Tongue (tissue), 3 donors: ENCODE measurements at places on chromosomes 4 and X. TPM values are rescaled to one million over a fixed set of nuclear protein-coding genes. Genes with fewer than 3 reads are reported as not detected.

The MAGEE1 gene
- total RNA-seq, result 2.7 TPM

DNA sequence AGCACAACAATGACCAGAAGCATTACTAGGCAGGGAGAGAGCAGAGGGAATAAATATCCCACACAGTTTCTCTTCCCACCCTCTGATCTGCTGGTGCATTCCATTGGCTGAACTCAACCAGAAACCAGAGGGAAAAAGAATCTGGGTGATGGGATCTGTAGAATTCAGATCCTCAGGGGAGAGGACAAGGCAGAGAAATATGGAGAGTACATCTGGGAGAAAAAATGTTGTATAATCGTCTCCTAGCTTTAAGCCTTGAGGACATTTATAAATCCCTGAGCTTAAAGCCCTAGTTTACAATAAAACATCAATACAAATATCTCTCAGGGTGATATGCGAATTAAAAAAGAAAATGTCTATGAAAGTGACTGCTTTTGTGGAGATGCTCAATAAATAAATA is 368.1 kb upstream of the MAD2L1 start:
- DNase-seq, result no peak

- no peak for DNase-seq
These were observed 33.5 kb downstream of the SMS start for GRCh38 chrX:21974011-21974385.

DNA sequence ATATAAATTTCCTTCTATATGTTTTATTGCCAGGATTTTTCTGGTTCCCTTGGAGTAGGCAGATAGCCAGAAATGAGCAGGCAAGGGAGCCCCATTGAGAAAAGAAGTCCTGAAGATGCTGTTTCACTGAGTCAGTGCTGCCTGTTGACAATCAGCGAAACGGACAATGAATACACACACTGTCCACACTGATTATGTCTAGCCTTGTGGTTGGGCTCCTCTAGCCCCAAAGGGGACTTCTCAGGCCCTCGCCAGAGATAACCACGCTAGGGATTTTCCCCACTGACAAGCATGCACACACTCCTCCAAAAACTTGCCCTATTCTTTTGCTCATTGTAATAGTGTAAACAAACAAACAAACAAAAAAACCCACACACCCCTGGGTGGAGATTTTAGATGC is 369.3 kb downstream of the DMD start:
- DNase-seq, result no peak

DNA sequence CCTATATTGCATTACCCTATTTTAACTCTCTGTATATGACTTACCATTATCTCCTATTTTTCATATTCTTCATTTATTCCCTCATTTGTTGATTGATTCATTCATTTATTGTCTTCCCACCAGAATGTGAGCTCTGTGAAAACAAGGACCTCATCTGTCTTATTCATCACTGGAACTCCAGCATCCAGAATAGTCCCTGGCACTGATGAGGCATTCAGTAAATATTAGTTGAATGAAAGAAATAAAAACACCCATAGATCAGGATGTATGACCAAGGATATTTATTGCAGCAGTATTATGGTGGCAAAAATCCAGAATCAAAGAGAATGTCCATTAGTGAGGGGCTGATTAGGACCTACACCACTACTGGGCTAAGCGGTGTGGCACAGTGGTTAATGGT is 164.9 kb downstream of the SPRY1 start:
- DNase-seq, result no peak
